ENCODE measurements at places on chromosomes 2 and 18. TPM values are rescaled to one million over a fixed set of nuclear protein-coding genes. Genes with fewer than 3 reads are reported as not detected.

GPAT2 gene
- 2.0 TPM for total RNA-seq

CCDC141 gene
- 30.6 TPM for total RNA-seq

CD28 gene
- total RNA-seq: 130 TPM

GPATCH11 gene
- total RNA-seq: 4.0 TPM

DNA sequence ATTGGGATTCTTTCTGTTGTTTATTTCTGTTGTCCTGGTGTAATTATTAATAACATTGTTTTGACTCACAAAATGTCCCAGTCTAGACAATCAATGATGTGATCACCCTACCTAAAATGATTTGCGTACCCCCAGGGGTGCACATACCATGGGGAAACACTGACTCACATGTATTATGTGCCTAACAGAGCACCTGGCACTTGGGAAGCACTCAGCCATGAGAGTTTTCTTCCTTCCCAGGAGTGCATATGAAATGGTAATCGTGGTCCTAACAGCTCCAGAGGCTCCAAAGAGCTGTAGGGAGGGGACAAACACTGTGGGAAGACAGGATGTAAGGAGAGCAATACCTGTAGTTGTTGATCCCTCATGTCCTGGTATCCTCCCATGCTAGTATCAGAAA lies 187.8 kb upstream of the ERBB4 start:
- no peaks in the 10 kb centered on the region for H3K4me1 ChIP-seq
- no peaks in the 10 kb centered on the region for H3K36me3 ChIP-seq
- no peak overlapping the region for H3K4me3 ChIP-seq
- H3K27me3 ChIP-seq: no peaks in the 10 kb centered on the region
- DNase-seq: no peak
- H3K27ac ChIP-seq: no peak overlapping the region

- no peak overlapping the region for H3K27ac ChIP-seq
- no peaks in the 10 kb centered on the region for H3K36me3 ChIP-seq
- H3K27me3 ChIP-seq: no peaks in the 10 kb centered on the region
- H3K4me1 ChIP-seq: no peaks in the 10 kb centered on the region
- no peak overlapping the region for H3K4me3 ChIP-seq
Observed at GRCh38 chr2:178871536-178871935, 64.3 kb upstream of the TTN start.
